Neuronal stem cell (in vitro differentiated cells): ENCODE measurements at places on chromosomes 2 and 18.

GRCh38 chr2:168157926-168158325 lies 89.5 kb downstream of the STK39 start:
- no peak for DNase-seq

DNA sequence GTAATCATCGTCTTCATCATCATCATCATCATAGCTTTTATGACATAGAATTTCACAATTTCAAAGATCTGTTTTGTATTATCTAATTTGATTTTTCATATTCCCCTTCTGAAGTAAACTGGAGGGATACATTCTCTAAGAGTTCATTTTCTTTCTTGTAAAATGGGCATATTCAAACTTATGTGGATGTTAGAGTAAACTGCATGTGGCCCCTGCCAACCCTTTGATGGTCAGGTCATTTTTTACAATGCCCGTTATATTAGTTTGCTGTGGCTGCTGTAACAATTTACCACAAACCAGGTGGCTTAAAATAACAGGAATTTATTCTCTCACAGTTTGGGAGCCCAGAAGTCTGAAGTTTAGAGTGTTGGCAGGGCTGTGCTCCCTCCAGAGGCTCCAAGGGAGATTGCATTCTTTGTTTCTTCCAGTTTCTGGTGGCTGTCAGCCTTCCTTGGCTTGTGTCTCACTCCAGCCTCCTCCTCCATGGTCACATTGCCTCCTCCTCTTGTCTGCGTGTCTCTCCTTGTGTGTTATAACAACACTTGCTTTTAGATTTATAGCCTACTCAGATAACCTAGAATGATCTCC lies 127.5 kb upstream of the MMADHC start:
- DNase-seq = peak; percentile 6

DNA sequence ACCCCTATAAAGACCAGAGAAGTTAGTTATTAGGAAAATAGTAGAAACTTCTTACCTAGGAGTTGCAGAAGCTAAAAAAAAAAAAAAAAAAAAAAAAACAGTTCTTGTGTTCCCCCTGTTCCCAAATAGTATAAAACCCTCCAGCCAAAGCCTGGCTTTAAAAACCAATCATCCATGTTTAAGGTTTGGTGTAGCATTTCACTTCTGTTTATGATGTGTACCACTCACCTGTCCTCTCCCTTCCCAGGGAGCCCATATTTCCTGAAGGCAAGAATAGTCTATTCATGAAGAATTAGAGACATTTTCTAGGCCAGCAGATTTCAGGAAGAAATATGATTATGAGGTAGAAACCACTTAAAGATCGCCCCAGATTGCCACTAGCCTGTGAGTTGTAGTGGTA lies 273.6 kb downstream of the SETBP1 start:
- no peak for DNase-seq

DNA sequence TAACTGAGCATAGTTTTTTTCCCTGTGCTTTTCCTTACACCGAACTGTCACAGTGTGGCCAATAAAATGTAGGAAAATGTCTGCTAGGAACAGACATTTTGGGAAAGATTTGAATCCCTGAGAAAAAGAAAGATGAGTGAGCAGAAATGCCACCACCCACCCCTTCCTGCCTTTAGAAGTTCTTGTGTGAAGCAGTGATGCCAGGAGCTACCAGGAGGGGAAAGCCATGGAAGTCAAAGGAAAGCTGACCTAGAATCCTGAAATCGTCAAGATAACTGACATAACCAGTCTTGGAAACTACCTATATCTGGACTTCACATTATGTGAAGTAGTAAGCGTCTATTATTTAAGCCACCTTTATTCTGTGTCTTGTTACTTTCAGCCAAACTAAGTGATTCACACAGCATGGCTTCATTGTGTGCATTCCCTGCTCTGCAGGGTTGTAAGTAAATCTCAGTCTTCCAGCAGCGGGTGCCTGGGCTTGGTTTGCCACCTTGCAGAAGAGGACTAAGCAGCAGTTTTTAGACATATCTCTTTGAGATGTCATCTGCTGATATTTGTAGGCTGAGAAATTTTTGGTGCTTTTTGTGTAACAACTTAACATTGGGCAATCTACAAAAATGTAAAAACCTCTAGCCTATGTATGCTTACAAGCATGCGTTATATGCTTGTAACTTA lies 11.2 kb upstream of the SPRED2 start:
- DNase-seq = no peak
